ENCODE measurements at places on chromosomes 3 and 15.

- no peak for DNase-seq
Observed at GRCh38 chr3:55461896-55462295, 25.2 kb downstream of the WNT5A start.

DNA sequence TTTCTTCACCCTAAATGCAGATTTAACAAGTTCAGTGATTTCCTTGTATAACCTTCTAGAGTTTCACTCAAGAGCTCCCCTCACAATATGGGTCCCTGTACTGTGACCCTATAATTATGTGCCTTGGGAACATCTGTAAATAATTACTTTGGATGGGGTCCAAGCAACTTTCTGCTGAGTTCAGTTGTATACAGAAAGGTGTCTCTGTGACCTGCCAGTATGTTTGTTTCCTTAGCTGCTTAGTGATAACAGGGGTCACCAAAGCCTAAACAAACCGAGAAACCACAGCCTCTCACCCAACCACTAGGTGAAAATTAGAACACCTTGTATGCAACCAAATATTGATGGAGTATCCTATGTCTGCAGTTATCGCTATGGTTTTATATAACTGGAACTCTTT lies 29.8 kb upstream of the SLC25A36 start:
- DNase-seq: no peak

DNA sequence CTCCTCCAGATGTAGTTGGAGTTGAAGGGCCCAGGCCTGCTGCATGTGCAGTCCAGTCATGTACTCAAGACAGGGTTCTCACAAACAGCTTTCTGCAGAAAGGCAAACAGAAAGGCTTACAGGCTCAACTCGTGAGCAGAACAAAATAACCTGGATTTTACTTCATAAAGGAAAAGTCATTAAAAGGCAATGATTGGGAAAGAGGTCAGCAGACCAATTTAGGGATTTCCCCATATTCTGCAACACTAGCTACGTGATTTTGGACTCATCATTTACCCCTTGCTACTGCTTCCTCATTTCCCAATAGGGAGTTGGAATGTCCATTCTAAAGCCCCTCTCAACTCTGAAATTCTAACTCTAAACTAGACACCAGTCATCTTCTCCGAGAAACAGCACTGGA lies 18.1 kb downstream of the METTL6 start:
- DNase-seq: no peak

DNA sequence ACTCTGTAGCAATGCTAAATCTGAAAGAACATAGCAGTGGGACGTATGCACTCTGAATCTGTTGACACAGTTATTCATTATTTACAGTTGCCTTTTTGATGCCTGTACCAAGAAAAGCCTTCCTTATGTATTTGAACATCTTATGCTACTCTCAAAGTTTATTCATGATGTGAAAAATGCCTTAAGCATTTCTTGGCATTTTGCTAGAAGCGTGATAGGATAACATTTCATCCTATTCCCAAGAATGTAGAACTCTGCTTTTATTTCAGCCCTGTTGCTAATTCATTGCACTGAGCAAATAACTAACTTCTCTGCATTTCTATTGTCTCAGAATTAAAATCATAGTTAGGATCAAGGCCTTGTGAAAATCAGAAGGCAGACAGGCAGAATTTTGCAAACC lies 105.5 kb downstream of the STRIT1 start:
- DNase-seq: no peak

GRCh38 chr3:117282566-117282965 lies 573.0 kb downstream of the TUSC7 start:
- DNase-seq: no peak

DNA sequence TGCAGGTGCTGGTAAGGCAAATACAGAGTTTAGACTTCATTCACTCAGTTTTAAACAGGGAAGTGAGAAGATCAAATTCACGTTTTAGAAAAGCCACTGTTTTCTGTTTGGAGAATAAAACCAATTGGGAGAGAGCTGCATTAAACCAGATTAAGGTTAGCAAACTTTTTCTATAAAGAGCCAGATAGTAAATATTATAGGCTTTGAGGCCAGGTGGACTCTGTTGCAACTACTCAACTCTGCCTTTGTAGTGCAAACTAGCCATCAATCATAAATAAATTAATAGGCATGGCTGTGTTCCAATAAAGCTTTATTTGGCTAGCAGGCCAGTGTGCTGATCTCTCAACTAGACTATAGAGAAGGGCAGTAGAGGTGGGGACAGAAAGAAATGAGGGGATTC lies 33.5 kb downstream of the SUCLG2 start:
- no peak for DNase-seq

DNA sequence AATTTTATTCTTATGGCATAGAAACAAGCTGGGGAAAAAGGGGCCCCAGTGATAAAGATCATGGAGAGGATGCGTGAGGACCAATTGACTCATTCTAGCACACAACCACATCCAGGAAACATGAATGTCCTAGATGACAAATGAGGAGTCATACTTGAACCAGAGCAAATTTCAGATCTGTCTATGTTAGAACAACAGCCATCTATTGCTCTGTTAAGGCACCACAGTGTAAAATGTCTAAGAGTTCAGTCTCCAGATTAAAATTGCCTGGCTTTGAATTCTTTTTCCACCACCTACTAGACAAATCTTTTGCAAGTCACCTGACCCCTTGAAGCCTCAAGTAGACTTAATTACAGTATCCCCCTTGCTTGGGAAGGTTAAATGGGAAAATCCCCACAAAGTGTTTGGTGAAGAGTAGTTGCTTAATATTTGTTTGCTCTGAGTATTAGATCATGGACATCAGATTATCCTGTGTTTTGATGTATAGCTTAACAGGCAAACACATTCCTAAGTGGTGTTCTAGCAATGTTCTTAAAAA lies 258.7 kb upstream of the TGFBR2 start:
- DNase-seq: no peak

GRCh38 chr3:171574556-171575240 lies 114.5 kb upstream of the TNIK start:
- no peak for DNase-seq

- no peak for DNase-seq
Observed at GRCh38 chr15:43189296-43189695, 4.1 kb downstream of the CCNDBP1 start.

DNA sequence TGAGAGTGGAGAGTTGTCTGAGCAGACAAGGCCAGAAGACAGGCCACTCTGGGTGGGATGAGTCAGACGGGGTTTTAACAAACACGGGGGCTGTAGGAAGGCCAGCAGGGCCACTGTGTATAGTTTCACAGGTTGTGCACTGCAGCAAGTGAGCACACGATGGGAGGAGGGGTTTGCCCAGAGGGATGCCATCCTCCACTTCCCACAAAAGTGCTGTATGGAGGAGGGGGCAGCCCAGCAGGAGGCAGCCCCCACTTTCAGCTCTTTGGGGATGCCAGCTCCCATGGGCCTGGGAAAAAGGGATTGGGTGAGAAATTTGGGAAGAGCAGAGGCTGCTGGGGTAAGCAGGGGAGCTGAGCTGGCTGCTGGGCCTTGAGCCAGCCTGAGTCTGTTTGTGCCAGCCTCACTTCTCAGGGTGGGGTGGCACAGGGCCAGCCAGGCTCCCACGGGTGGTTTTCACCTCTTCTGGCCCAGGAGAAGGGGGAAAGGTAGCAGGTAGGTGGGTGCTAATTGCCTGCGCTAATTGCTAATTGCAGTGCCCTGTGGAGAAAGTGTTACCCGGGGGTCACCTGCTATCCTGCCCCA lies 6.7 kb downstream of the ZBTB47 start:
- no peak for DNase-seq

DNA sequence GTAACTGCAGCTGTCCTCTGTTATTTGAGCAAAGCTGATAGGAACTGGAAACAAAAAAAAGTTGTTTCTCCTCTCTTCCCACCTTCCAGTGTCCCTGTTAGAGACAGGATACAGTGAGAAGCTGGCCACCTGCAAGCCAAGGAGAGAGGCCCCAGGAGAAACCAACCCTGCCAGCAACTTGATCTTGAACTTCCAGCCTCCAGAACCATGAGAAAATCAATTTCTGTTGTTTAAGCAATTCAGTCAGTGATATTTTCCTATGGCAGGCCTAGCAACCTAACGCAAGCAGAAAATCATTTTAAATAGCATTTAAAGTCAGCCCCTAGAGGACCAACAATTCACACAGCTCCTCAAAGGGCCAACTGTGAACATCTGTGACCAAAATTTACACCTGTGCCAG lies 291.3 kb downstream of the OXSM start:
- DNase-seq: no peak

- no peak for DNase-seq
Observed at GRCh38 chr3:111351334-111351733, 190.7 kb upstream of the CD96 start.

GRCh38 chr15:90620379-90621067 lies 90.8 kb downstream of the CRTC3 start:
- DNase-seq: peak; percentile 41

GRCh38 chr3:143973259-143974021 lies 1.8 kb downstream of the DIPK2A start:
- DNase-seq: no peak

GRCh38 chr3:13379201-13379830 lies 40.8 kb downstream of the NUP210 start:
- no peak for DNase-seq

GRCh38 chr3:128624526-128625138 lies 26.0 kb downstream of the RPN1 start:
- DNase-seq: no peak

Measured in activated T-cell treated with anti-CD3 and anti-CD28 coated beads, Interleukin-2, amount 50 U/mL, for 24 hours (primary cell).